Lower lobe of right lung (tissue), 2 donors: ENCODE measurements at places on chromosomes 1 and 21.
A peak's percentile ranks its signal among the peaks of the same experiment; 100 is the strongest.

DNA sequence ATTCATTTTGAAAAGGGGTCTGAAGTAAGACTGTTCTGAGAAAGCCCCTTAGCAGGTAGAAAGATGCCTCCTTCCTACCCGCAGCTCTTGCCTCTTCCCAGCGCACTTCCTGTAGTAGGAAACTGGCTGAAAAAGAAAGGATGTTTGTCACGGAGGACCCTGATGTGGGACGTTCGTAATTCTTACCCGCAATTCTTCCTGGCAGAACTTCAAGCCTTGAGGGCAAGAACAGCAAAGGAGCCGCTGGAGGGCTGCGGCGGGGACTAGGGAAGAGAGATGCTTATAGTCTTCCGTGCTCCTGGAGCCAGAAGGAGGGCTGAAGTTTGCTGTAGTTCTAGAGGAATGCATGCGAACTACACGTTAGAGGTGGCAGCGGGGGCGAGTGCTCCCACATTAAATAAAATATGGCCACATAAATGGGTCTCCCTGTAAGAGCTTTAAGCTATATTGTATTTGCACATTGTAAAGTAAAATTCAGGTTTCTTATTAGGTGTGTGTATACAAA lies 6.3 kb downstream of the C1orf53 start:
- H3K36me3 ChIP-seq: no peaks in the 10 kb centered on the region
- no peak overlapping the region for H3K4me3 ChIP-seq
- no peak overlapping the region for H3K27ac ChIP-seq
- H3K27me3 ChIP-seq: peaks cover 82% of the 10 kb centered on the region
- no peak for DNase-seq

- H3K4me1 ChIP-seq: peaks cover 13% of the 10 kb centered on the region
- no peaks in the 10 kb centered on the region for H3K27me3 ChIP-seq
Measured at GRCh38 chr21:33355996-33356395, 31.2 kb downstream of the IFNAR1 start.

- DNase-seq: no peak
- no peaks in the 10 kb centered on the region for H3K27me3 ChIP-seq
- peaks cover 36% of the 10 kb centered on the region for H3K36me3 ChIP-seq
- peaks cover 81% of the 10 kb centered on the region for H3K4me1 ChIP-seq
Measured at GRCh38 chr1:40047276-40047675, 6.7 kb downstream of the CAP1 start.

- no peak overlapping the region for H3K4me3 ChIP-seq
- H3K36me3 ChIP-seq: no peaks in the 10 kb centered on the region
- no peak for DNase-seq
- H3K4me1 ChIP-seq: peaks cover 52% of the 10 kb centered on the region
- H3K27me3 ChIP-seq: no peaks in the 10 kb centered on the region
- H3K27ac ChIP-seq: peak overlapping the region; percentile 80
Measured at GRCh38 chr1:8120693-8121260, 94.7 kb upstream of the ERRFI1 start.

DNA sequence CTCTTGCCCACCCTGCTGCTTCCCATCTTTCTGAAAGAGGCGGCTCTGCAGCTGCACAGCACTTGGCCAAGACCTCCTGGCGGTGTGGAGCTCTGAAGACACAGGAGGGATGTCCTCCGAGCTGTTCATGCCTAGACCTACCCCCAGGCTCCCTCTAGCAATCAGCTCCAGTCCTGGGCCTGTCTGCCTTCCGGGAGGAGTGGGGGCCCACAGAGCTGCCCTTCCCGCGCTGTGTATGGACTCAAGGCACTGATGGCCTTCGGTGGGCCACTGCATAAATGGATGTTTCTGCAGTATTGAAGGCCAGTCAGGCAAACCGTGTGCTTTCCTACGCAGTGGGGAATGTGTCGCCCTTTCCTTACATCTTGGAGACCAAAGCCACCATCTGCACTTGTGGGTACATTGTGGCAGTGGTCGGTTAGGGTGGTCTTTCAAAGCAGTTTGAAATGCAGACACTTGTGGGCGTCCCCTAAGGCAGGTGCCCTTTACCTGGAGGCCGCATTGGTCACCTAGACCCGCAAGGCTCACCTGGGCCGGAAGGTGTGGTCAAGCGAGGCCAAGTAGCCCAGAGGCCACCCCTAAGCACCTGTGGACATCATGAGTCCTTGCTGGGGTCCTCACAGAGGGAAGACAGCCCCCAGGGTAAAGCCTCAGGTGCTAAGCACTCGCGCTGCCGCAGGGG lies 912 bp upstream of the PKNOX1 start:
- peak; percentile 55 for DNase-seq
- no peaks in the 10 kb centered on the region for H3K27me3 ChIP-seq
- H3K4me3 ChIP-seq: peak overlapping the region; percentile 68
- H3K4me1 ChIP-seq: peaks cover 26% of the 10 kb centered on the region
- H3K36me3 ChIP-seq: no peaks in the 10 kb centered on the region

DNA sequence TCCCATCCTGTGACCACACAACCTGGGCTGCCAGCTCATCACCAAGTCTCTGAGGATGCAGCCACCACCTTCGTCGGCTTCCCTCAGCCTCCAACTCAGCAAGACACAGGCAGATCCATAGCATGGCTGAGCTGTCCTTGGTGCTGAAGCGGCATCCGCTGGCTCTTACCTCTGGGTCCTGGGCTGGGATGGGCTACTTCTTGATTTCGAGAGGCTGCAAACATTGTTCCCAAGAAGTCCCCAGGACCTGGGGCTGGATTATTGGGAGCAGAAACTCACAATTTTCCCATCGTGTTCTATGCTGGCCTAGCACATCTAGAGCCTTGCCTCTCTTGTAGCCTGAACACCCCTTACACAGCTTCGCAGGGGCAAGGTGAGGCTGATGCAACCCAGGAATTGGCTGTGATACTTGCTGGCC lies 24.9 kb upstream of the C1QA start:
- no peaks in the 10 kb centered on the region for H3K4me1 ChIP-seq
- H3K27ac ChIP-seq: no peak overlapping the region
- DNase-seq: peak; percentile 46
- H3K27me3 ChIP-seq: peaks cover 29% of the 10 kb centered on the region
- H3K36me3 ChIP-seq: no peaks in the 10 kb centered on the region

GRCh38 chr21:34846601-34847112 lies 177.9 kb downstream of the CLIC6 start:
- peaks cover 62% of the 10 kb centered on the region for H3K4me1 ChIP-seq
- H3K36me3 ChIP-seq: peaks cover 38% of the 10 kb centered on the region
- DNase-seq: no peak
- no peaks in the 10 kb centered on the region for H3K27me3 ChIP-seq
- no peak overlapping the region for H3K4me3 ChIP-seq

DNA sequence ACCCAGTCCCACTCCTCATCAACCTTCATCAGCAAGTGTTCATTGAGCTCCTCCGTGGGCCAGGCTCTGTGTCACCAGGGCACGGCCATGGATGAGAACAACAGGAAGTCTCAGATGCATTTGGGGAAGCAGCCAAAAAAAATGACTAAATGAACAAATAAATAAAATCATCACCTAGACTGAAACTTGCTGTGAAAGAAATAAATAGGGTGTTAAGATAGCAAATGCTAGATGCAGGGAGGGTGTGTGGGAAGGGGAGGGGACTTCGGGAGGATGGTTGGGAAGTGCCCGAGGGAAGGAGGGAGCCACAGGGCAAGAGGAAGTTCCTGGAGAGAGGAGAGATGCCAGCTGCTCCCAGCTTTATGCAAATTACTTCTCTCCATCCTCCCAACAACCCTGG lies 696.7 kb downstream of the PTPRU start:
- H3K4me1 ChIP-seq: no peaks in the 10 kb centered on the region
- DNase-seq: no peak
- H3K36me3 ChIP-seq: no peaks in the 10 kb centered on the region
- H3K4me3 ChIP-seq: no peak overlapping the region

DNA sequence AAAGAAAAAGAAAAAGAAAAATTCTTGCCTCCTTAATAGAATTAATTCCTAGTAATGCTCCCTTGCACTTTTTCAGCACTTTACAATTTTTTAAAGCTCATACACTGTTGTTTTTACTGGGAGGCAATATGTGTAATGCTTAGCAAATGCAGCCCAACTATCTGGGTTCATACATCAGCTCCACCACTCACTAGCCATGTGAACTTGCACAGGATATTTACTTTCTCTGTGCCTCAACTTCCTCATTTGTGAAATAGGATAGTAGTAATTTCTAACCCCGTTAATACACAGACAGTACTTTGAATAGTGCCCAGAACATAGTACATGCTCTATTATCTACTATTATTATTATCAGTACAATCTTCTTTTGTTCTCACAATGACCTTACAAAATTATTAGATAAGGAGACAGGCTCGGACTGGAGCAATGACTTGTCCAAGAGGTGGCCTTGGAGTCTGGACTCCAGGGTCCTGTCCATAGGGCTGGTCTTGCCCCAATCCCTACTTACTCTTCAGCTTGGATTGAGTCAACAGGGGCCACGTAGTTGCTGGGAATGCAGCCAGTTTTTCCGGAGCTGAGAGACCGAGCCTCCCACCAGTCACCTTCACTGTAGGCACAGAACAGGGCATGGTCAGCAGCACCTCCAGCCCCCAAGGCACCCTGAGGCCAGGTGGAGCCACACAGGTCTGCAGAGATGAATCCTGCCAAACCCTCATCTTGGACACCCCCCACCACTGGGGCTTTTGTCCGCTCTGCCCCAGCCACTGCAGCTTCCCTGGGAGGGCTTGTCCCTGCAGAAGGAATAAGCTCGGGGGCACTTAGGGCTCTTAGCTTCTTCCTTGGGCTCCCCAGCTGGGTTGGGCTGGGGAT lies 13.7 kb downstream of the FGR start:
- DNase-seq: no peak
- no peak overlapping the region for H3K4me3 ChIP-seq
- peaks cover 81% of the 10 kb centered on the region for H3K4me1 ChIP-seq
- H3K27ac ChIP-seq: peak overlapping the region; percentile 0
- peaks cover 44% of the 10 kb centered on the region for H3K36me3 ChIP-seq

DNA sequence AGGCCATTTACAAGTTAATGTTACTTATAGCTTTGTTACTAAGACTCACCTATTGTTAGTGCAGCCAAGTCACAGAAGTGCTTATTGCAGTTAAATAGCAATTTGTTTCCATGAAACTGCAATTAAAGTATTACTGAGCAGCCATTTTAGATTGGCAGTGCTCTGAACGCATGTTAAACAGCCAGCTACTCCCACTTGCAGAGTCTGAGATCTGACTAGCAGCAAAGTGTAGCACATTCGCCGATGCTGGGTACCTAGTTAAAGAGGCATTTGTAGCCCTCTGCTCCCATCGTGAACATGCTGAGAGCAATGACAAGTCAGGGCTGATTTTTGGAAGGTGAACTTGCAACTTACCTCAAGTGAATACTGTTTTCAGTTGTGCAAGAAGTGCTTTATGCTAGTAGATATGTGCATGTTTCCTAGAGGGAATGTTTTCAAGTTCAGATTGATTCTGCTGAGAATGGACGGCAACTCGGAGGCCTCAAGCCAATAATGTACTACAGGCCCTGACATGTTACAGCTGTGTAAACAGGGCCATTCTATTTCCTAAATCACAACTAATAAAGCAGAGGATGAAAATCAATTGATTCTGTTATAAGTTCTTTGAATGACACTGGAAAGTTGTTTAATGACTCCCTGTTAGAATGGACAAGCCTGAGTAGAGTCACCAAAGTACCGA lies 19.8 kb downstream of the LMO4 start:
- no peak for DNase-seq
- H3K4me3 ChIP-seq: no peak overlapping the region
- H3K27ac ChIP-seq: no peak overlapping the region
- no peaks in the 10 kb centered on the region for H3K27me3 ChIP-seq

DNA sequence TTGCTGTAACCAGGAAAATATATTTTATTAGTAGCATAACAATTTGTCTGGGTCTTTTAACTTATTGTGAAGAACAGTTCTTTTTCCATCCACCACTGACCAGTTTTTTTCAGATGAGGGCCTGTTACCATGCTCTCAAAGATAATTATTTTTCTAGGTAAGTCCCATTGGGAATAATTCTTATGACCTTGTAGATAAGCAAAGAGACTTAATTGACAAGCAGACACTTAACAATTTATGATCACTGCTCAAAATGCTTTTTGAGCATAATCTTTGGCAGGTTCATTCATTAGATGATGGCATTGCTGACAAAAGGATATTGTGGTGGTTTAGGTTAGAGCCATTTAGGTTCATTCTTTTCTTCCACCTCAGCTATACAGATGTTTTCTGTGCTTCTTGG lies 6.6 kb downstream of the SNX27 start:
- no peak overlapping the region for H3K4me3 ChIP-seq
- no peak overlapping the region for H3K27ac ChIP-seq
- H3K36me3 ChIP-seq: peaks cover 7% of the 10 kb centered on the region
- H3K27me3 ChIP-seq: no peaks in the 10 kb centered on the region

- no peaks in the 10 kb centered on the region for H3K27me3 ChIP-seq
- peaks cover 18% of the 10 kb centered on the region for H3K36me3 ChIP-seq
- DNase-seq: no peak
- H3K4me3 ChIP-seq: no peak overlapping the region
- H3K4me1 ChIP-seq: no peaks in the 10 kb centered on the region
Measured at GRCh38 chr1:63645317-63645716, 52.1 kb downstream of the PGM1 start.

DNA sequence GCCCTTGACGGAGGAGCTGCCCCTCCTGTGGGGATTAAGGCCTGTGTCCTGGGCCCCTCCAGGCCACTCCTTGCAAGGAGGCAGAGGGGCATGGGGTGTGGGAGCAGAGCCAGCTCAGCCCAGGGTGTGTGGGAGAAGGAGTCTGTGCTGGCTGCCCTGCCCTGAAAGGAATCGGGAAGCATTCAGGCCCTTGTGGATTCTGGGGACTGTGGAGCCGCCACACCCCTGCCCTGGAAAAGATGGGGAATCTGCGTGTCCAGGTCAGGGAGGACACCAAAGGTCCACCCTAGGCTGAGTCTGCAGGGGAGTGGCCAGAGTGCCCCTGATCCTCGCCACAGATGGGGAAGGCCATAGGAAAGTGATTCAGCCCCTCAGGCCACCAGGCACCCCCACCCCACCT lies 16.5 kb upstream of the PRDM16 start:
- no peak for DNase-seq
- H3K4me3 ChIP-seq: no peak overlapping the region
- H3K36me3 ChIP-seq: no peaks in the 10 kb centered on the region
- no peak overlapping the region for H3K27ac ChIP-seq
- peaks cover 29% of the 10 kb centered on the region for H3K27me3 ChIP-seq
- no peaks in the 10 kb centered on the region for H3K4me1 ChIP-seq

DNA sequence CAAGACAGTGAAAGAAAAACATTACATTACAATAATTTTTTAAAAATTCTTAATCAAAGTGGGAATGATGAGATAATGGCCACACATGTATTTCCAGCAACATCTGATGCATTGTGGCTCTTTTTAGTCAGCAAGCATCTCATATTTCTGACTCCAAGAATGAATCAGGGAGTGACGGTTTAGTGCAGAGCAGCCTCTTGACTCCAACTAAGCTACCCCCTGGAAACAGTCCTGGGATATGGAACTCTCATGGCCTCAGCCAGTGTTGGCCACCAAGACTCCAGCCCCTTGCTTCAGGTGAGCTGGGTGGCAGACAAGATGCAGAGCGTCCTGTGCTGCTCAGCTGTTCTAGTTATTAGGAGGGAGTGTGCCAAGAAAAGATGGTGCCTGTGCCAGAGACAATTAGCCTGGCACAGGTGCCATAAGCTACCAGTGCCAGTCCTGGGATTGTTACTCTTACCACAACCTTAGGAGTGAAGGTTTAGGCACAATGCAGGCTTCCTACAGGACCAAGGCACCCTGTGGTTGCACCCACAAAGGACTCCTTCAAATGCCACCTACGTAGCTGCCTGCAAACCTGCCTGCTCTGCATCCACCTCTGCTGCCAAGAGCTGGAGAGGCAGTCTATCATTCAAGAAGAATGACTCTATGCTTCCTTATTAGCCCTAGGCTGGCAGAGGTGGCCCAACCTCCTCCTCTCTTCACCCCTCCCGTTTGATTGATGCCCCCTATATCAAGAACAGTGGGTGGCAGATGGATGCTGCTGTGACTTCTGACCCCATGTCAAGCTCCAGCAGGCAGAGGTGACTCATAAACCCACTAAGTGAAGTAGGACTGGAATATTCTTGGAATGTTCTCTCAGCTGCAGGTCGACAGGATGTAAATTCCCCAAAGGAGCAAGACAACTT lies 6.0 kb upstream of the SEC16B start:
- H3K36me3 ChIP-seq: no peaks in the 10 kb centered on the region
- no peak overlapping the region for H3K27ac ChIP-seq
- no peaks in the 10 kb centered on the region for H3K4me1 ChIP-seq
